ENCODE measurements at places on chromosomes 2 and 18. TPM values are rescaled to one million over a fixed set of nuclear protein-coding genes. Genes with fewer than 3 reads are reported as not detected.

DNA sequence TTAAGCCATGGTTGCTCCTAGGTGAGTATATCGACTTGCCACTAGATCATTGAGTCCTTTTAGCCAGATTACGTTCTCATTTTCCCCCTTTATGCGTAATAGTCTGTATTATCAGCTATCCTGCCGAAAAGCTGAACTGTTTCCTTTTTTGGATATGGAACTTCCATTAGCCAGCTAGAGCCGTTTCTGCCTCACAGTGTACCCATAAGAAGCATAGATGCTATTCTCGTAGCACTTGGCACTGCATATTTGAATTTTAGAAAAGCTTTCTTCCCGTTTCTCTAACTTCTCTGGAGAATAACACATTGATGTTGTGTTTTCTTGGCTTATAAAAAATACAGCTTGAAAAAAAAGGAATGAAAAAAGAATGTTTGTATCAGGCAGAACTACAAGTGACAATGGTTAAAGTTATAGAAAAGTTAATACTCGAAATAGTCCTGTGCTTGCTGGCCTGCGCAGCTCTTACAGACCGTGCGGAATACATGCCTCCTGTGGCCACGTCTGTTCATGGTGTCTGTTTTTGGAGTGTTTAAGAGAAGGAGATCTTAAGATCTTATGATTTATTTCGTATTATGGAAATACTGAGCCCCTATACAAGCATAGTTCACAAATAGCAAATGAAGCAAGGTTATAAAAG is 710 bp downstream of the DUSP19 start:
- DNase-seq, result no peak

DNA sequence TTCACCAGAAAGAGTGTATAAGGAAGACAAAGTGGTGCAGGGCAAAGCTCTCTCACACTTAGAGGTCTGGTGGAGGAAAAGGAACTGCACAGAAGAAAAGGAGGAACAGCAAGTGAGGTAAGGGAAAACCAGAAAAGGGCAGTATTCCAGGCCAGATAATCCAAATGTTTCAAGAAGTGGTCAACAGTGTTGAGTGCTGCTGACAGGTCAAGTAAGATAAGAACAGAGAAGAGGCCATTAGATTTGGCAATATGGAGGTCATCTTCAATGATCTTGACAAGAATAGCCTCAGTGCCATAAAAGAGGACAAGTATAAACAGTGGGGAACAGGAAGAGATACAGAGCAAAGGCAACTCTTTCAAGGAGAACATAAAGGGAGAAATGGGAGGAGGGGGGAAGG is 15.0 kb downstream of the ADD2 start:
- DNase-seq, result no peak

Gene CCDC85A
- total RNA-seq, result 0.51 TPM

GRCh38 chr18:62245699-62246098 is 58.6 kb downstream of the RELCH start:
- no peak for DNase-seq

Gene DNAJC5G
- total RNA-seq, result not detected

DNA sequence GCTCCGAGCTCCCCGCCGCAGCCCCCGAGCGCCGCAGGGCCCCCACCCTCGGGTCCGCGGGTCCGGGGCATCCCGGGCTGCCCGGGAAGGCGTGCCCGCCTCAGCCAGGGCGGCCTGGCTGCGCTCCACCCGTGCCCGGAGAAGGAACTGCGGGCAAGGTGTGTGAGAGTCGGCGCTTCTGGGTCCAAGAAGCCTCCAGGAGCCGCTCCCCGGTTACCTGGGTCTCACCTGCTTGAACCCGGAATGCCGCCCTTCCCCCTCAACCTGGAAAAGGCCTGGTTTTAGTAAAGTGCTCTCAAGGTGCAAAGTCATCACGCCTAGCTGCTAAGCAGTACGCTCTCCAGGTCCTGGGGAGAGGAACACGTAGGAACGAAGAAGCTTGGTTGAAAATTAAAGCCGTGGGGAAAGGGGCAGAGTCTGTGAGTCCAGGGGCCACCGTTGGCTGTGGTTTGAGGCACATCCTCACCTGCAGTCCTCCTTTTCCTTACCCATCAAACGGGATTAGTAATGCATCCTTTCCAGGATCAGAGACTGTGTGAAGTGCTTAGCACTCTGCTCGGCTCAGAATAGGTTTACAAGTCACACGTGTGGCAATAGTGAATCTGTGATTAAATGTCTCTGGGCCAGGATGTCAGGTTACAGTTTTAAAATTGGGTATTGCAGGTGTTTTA is 1.2 kb downstream of the ASAP2 start:
- DNase-seq, result no peak

Gene CD207
- not detected for total RNA-seq

GRCh38 chr18:6219116-6219717 is 195.5 kb downstream of the L3MBTL4 start:
- DNase-seq, result no peak

DNA sequence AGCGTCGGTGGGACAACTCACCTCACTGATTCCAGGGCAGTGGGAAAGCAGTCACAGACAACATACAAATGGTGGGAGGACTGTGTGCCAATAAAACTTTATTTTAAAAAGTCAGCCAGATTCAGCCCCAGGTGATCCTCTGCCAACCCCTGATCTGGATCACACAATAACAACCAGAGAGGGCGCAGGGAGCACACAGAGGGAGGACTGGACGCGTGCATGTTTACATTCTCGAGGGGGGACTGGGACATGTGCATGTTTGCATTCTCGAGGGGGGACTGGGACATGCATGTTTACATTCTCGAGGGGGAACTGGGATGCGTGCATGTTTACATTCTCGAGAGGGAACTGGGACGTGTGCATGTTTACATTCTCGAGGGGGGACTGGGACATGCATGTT is 209.5 kb downstream of the NDUFA10 start:
- DNase-seq, result no peak

- no peak for DNase-seq
These were observed 582.1 kb upstream of the DSEL start for GRCh38 chr18:68098655-68099054.

DNA sequence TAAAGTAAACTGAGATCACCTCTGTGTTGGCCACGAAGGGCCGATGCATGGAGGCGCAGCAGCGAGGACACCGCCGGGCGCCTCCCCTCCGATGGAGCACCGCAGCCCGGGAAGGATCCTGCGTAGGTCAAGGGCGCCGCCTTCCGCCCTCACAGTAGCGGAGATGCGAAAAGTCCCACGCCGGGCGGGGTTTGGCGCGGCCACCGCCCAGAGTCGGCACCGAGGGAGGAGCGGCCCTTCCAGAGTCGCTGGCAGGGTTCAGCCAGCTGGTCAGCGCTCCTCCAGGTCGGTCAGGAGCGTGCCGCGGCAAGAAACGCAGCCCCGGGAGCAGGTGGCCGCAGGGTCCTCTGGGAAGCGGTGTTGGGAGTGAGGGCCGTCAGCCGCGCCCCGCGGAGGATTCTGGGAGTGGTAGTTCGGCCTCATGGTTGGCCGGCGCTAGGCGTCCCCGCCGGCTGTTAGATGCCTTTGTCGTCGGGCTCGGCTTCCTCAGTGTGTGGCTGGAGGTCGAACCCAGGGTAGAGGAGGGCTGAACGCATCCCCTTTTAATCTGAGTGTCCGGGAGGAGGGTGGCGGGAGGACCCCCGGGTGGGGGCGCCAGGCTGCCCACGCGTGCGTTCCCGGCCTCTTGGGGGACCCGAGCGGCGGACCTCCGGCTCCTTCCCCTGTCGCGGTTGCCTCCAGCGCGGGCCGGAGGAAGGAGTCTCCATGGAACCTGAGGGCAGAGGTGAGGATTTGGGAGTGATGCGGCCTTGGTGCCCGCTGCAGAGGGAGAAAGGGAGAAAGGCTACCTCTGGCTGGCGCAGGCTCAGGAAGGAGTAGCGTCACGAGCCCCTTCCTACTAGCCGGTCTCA is at the start of gene ZNF892:
ZNF892 (plus strand) TSS at position 411 of the 851 bp plus-strand sequence; CDS start at position 706, 295 bp downstream.
- peak; percentile 97 for DNase-seq

GRCh38 chr2:108588070-108588668 is 53.9 kb downstream of the LIMS1 start:
- no peak for DNase-seq

Gene NCKAP5
- total RNA-seq, result 0.87 TPM

Gene ZNF516
- total RNA-seq, result 26.1 TPM

DNA sequence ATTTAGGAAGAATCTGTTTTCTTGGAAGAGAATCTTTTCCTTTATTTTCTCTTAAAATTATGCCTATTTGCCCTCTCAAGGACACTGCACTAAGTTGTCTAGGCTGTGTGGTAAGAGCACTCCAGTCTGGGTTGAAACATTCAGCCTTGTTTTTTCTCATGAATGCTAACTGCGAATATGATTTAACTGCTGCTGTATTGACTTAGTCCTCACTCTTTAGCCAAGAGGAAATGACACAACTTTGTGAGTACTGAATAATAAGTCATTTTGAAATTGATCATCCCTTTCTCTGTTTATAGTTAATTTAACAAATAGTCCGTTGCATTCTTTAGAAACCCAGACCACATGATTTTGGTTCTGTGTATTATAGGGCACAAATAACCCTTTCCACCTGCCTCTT is 4.5 kb upstream of the RND3 start:
- DNase-seq, result no peak

Gene NR4A2
- total RNA-seq, result 1.2 TPM

DNA sequence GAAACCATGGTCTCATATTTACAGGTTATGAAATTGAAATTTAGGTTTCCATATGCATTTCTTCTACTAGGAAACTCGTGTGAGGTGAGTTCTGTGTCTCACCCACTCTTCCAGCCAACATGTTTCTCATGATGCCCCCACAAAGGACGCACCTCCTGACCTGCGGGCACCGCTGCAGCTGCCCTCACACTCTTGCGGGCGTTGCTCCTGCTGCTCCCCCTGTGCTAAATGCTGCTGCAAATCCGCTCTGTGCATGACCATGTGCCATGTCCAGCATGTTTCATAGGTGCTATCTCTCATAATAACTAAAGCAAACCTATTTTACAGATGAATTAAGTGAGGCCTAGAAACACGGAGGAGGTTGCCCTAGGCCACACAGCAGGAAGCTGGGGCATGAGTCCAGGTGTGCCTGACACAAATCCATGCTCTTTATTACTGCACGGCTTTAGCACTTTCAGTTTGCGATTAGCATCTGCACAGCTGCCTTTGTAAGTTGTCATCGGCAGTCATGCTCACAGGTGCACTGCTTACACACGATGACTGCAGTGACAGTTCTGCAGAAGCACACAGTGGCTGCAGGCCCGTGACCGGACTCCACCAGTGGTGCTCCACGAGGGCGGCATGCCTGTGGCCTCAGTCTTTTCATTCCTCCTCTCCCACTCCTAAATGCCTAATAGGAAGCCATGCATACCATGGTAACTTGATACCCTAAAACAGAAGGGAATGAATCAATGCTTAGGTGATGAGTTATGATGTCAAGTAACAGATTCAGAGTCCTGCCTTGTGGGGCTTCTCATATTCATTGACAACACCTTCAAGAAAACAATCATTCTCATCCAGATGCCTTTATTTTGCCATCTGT is 14.9 kb upstream of the GALR1 start:
- DNase-seq, result no peak

Gene DHX57
- total RNA-seq, result 13.6 TPM

DNA sequence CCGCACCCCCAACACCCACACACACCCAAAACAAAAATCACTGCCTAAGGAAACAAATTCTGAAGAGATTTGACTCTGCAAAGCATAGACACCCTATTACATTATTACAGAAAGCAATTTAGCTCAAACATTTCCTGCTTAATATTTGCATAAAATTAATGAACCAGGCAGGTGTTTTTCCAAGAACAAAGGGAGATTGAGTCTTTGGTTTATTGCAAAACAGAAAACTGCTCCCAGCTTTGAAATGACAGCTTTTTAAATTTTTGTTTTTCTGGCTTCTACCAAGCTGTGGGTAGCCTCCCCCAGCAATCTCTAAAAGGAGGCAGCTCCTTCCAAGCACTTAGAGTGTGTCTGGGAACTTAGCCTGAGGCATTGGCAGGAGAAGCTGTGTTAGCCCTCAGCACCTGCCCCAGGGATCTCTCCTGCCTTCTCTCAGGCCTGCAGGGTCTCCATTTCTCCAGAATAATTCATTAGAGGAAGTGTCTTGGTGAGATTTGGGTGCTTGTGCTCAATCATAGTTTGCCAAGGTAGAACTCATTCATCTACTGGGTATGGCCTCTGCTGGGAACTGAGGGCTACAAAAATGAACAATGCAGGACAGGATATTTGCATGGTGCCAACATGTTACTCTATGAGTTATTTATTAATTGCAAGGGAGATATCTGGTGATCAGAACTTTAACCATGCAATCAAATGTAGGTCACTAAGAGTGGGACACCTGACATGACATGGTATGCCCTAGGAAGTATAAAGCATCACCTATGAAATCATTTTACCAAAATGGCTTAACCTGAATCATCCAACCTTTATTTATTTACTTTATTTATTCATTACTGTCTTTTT is 58.7 kb downstream of the B3GNT2 start:
- DNase-seq, result no peak

- DNase-seq, result no peak
These were observed 88.9 kb downstream of the ITGA4 start for GRCh38 chr2:181546086-181546485.

DNA sequence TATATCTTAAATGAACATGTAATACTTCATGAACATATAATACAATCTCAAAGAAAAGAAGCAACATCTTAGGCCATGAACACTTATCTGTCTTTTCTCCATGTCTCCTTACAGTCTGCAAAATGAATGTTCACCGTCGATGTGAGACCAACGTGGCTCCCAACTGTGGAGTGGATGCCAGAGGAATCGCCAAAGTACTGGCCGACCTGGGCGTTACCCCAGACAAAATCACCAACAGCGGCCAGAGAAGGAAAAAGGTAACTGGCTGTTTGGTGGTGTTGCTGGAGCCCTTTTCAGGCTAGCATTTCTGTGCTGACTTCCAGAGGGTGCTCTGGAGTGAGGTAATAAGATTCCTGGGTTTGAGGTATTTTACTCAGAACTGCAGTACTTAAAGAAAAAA is 295.9 kb upstream of the EPAS1 start:
- DNase-seq, result no peak

Gene PLGLB1
- 1.8 TPM for total RNA-seq

GRCh38 chr2:173588931-173589369 is 234.3 kb downstream of the CDCA7 start:
- DNase-seq, result no peak

Gene RAB17
- 0.68 TPM for total RNA-seq

- peak; percentile 24 for DNase-seq
These were observed 5.8 kb downstream of the NGEF start for GRCh38 chr2:233007270-233007669.

Gene LRATD1
- not detected for total RNA-seq

DNA sequence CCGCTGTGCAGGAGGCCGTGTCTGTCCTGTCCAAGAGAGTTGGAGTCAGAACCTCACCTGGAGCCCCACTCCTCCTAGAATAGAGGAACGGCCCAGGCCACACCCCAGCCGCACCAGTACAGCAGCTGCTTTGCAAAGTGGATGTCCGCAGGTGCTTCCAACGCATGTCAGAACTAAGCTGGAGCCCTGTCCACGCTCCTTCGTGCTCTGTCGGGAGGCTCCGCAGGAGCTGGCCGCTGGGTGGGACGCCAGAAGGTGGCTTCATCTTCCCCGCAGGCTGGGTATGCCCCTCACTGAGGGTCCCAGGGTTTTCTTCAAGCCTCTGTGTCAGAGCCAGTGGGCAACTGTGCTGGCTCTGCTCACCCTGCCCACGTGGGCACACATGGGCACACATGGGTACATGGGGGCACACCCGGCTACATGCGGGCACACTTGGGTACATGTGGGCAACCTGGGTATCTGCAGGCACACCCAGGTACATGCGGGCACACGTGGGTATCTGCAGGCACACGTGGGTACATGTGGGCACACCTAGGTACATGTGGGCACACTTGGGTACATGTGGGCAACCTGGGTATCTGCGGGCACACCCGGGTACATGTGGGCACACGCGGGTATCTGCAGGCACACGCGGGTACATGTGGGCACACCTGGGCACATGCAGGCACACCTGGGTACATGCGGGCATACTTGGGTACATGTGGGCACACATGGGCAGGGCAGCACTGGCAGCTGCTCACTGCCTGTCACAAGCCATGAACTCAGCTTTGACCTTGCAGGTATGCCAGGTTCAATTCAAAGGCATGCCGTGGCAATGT is 67.1 kb upstream of the CTDP1 start:
- peak; percentile 73 for DNase-seq

Gene SP3
- total RNA-seq, result 56.9 TPM
